ENCODE measurements at places on chromosomes 16 and 17.

GRCh38 chr17:67865438-67865837, 40.1 kb downstream of the BPTF start:
- no peak for DNase-seq

DNA sequence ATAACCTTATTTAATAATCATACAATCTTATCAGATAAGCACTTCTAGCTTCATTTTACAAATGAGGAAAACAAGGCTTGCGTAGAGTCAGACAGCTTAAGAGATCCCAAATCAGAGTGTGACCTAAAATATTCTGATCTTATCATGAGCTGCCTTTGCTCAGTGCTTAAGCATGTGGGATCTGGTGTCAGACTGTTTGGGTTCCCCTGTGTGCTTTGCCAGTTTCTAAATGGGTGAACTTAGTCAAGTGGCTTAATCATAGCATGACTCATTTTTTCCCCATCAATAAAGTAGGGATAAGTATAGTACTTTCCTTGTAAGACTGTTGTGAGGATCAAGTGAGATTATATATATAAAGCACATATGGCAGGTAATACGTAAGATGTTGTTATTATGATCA, 612.6 kb upstream of the C16orf82 start:
- no peak for DNase-seq

- no peak for DNase-seq
These were observed 2103.5 kb downstream of the TP53TG3F start for GRCh38 chr16:35562919-35563318.

GRCh38 chr17:70370816-70371215, 201.5 kb downstream of the KCNJ2 start:
- no peak for DNase-seq

- DNase-seq = no peak
These were observed 333.0 kb upstream of the EEF2KMT start for GRCh38 chr16:5430598-5430997.

- DNase-seq = no peak
These were observed 8.1 kb upstream of the MT1E start for GRCh38 chr16:56617212-56618085.

GRCh38 chr17:32385121-32385520, 35.2 kb downstream of the ZNF207 start:
- peak; percentile 75 for DNase-seq

DNA sequence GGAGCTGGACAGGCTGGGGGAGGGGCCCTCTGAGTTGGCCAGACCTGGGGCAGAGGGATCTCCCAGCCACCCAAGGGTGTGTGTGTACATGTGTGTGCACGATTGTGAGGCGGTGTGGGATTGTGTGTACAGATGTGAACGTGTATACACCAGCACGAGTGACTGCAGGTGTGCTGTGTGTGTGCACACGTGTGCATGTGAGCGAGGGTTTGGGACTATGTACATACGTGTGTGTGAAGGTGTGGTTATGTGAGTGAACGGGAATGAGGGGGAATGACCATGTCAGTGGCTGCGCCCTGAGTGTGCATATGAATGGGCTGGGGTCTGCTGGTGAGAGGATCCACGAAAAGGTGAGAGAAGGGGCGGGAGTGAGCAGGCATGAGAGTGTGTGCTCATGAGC, 22.4 kb upstream of the TAC4 start:
- no peak for DNase-seq

GRCh38 chr17:63703029-63703428, 3.1 kb upstream of the LIMD2 start:
- DNase-seq = no peak

- no peak for DNase-seq
These were observed 5.0 kb downstream of the ADCY7 start for GRCh38 chr16:50271148-50272041.

GRCh38 chr17:67386965-67387551, 10.0 kb downstream of the PITPNC1 start:
- peak; percentile 36 for DNase-seq

DNA sequence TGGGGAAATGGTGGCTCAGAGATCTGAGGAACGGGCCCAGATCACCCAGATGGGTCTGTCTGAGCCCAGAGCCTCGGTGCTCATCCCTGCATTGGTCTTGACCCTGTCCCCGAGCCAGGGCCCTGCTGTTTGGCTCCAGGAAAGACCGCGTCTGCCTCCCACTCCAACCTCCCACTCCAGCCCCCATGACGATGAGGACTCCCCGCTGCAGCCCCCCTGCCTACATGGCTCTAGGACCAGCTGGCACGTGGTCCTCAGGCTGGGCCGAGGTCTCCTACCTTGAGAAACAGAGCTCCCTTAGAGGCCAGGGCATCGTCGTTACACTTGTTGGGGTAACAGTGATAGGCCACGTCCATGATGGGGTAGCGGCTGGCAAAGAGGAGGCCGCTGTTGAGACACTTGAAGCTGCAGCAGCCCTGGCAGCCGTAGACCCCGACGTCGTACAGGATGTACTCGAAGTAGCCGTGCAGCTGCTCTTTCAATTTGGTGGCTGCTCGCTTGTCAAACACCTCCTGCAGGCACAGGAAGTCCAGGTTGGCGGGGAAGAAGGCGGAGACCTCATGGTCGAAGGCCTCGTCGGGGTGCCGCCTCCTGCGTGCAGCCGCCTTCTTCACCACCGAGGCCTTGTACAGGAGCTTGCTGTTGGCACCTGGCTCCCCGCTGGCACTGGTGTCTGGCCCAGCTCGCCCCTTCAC, 59.9 kb downstream of the PRMT7 start:
- no peak for DNase-seq

DNA sequence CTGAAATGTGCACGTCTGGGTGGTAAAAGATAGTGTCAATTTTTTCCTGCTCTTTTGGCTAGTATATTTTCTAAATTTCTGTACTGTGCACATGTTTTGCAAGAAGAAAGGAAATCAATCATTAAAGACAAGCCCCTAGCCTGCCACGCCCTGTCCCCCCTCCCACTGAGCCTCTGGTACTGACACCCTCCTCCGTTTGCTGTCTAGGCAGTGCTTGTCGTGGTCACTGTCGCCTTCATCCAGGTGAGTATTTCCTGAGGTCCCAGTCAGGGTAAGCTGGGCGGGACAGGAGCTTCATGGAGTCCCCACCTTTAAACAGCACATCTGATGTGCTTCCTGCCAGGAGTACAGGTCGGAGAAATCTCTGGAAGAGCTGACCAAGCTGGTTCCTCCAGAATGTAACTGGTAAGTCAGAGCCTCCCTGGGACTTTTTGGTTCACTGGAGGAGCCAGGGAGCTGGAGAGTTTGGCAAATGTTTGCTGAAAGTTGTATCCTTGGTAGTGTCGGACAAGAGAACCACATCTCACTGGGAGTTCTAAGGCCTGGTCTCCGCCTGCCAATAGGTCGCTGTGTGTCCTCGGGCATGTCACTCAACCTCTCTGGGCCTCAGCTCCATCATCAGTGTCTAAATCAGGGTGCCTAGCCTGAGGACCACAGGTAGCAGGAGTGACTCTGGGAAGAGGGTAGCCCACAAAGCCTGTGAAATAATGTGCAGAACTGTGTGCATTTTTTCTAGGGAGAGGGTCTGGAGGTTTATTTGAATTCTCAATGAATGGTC, 42.2 kb downstream of the ATP2C2 start:
- DNase-seq = no peak
